ENCODE measurements at places on chromosomes 12 and 14.
A peak's percentile ranks its signal among the peaks of the same experiment; 100 is the strongest.

GRCh38 chr12:62519043-62519442 lies 52.4 kb downstream of the MON2 start:
- DNase-seq = no peak

DNA sequence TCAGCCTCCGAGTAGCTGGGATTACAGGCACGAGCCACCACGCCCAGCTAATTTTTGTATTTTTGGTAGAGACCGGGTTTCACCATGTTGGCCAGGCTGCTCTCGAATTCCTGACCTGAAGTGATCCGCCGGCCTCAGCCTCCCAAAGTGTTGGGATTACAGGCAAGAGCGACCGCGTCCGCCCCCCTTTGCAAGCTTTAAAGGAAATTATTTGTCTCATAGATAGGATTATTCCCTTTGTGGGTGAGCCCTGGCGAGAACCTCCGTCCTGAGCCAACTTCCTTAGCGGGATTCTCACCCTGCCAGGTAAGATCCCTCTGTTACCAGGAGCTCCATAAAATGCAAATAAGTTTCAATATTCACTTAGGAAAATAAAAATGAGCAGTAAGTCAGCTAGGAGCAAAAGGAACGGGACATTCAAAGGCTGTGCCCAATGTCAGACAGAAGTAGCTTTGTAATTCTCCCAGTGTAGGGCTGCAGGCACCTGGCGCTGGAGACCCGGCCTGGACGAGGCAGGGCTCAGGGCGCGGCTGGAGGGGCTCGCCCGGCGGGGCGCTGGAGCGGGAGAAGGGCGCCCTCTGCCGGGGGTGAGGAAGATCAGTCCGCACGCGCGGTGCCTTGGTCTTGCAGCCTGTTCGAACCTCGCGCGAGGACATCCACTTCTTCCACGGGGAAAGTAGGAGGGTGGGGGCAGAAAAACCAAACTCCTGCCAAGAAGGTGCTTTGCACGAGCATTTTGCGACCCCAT lies 47.2 kb upstream of the PLXNC1 start:
- DNase-seq = peak; percentile 86

GRCh38 chr12:19138551-19138950 lies 9.0 kb downstream of the PLEKHA5 start:
- no peak for DNase-seq

- no peak for DNase-seq
Observed at GRCh38 chr14:70982200-70982599, 74.9 kb downstream of the PCNX1 start.

GRCh38 chr12:98594050-98594835 lies 757 bp downstream of the SLC25A3 start:
- peak; percentile 8 for DNase-seq

DNA sequence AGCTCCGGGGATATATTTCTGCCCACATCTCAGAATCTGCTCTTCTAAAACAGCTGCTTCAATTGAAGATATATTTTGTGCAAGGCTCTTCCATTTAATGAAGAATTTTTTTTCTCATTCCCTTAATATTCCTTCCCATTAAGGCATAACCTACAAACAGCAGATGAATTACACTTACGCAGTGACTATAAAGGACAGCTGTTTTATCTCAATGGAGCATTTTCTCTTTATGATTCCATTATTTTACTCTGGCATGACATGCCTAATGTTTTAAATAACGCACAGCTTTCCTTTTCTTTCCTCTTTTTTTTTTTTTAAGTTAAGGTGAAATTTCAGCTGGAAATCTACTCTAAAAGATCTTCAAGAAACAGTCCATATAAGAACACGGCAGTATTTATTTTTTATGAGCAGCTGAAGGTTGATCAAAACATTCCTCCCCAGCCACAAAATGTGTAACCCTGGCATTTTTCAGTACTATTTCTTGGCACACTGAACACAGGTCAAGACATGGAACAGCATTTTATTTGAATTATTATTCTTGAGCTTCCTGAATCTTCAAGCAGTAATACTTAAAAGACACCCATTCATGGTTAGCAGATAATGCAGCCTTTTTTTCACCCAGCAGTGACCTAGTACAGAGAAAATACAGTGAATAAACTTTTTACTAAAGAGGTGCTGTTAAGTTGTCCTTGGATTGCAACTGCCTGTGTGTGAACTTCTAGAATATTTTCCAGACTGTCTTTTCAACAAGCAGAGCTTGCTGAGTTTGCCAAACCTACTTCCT lies 118.1 kb upstream of the FOXN3 start:
- no peak for DNase-seq

GRCh38 chr14:24992624-24993360 lies 57.2 kb downstream of the STXBP6 start:
- DNase-seq = no peak

DNA sequence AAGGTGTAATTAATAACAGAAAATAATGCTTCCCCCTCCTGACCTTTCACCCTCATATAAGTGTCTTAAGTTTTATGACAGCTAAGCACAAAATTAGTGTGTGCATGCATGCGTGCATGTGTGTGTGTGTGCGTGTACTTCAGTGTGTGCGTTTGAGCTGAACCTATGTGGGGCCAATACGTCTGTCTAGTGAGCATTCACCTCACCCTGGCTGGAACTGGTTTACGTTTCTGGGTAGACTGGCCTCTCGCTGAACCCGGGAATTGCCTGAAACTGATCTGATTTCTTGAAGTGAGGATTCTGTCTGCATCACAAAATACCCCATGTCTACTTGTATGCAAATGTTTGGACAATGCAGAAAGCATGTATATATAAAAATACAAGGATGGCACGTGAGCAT lies 68.2 kb upstream of the TBX3 start:
- no peak for DNase-seq

DNA sequence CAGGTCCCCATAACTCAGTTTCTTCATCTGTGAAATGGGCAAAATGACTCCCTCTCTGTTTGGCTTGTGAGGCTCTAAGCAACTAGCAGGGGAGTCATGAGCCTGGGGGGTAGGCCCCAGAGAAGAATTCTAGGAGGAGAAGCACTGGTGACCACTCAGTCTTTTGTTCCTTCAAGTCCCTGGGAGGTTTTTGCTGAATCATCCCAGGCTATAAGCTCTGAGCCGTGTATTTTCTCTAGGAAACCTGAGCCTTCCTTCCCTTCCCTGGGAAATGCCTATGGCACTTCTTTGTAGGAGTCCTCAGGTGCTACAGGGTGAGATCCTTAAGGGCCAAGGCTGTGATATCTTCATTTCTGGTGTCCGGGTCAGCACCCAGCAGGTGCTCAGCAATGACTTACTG lies 4.5 kb downstream of the RPH3A start:
- DNase-seq = no peak

DNA sequence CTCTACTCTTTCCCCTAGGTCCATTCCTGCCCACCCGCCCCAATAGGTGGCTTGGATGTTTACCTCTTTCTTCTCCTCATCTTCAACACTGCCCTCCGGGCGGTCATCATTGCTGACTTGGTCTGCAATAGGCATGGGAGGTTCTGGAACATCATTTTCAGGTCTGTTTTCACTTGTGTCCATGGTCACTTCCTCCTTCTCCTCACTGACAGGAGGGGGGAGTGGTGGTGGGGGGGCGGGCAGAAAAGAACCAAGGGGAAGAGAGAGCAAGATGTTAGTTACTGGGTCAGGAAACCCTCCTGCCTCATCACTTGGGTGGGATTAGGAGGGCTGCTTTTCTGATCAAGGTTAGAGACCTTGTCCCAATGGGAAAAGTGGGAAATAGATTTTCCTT lies 12.1 kb upstream of the CDH24 start:
- no peak for DNase-seq

- no peak for DNase-seq
Observed at GRCh38 chr12:25106818-25107217, 88.1 kb downstream of the DNAI7 start.

DNA sequence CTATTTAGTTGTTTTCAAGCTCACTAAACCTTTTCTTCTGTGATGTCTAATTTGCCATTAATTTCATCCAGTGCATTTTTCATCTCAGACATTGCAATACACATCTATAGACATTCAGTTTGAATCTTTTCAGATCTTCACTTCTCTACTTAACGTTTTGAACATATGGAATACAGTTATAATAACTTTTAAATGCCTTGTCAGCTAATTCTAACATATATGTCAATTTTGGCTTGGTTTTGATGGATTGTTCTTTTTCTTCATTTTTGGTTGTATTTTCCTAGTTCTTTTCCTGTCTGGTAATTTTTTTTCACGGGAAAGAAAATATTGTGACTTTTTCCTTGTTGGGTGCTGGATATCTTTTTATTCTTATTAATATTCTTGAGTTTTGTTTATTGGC lies 215.3 kb downstream of the ATP23 start:
- no peak for DNase-seq

DNA sequence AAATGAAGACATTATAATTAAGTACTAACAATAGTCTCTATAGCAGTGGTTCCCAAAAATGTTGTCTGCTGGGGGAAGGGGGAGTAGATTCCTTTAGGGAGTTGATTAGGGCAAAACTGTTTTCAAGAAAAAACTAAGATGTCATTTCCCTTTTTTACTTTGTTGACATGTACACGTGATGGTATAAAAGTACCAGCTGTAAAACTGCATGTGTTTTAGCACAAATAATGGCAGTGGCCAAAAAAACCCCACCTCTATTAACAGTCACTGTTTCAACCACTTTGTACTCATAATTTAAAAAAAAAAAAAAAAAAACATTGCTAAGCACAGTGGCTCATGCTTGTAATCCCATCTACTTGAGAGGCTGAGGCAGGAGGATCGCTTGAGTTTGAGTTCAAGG lies 61.7 kb downstream of the PPP1R12A start:
- no peak for DNase-seq

DNA sequence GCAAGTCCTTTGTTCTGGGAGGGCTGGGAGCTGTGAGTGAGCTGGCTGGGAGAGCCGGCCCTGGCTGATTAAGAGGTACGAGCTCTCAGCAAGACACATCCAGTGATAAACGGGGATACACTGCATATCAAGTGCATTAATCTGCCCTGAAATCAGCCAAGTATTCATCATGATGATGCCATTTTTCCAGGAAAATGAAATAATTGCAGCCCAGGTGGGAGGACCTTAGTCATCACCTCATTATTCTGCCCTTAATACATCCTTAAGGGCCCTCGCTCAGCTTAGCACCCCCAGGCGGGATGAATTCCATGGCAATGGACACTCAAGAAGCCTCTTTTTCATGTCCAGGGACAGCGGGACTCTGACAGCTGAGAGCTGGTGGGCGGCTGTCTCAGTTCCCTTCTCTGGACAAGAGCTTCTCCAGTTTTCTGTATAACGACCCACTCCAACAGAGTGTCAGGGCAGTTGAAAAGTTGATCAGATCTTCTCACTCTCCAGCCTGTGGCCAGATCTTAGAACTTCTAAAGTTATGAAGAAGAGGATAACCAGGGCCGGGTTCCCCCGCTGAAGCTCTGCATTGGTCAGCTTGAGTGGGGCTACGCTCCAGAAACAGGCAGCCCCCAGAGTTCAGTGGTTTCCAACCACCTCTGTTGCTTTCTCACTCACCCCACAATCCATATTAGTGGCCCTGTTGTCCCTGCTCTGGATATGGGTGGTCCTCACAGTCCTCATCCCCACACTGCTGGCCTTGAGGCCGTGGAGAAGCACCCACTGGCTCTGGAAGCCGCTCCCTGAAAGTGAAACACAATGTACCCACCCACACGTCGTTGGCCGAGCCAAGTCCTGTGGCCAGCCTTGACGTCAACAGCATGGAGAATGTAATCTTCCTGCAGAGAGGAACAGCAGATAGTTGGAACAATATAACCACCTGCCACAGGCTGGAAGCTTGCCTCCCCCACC lies 306.2 kb upstream of the DIO3 start:
- no peak for DNase-seq

DNA sequence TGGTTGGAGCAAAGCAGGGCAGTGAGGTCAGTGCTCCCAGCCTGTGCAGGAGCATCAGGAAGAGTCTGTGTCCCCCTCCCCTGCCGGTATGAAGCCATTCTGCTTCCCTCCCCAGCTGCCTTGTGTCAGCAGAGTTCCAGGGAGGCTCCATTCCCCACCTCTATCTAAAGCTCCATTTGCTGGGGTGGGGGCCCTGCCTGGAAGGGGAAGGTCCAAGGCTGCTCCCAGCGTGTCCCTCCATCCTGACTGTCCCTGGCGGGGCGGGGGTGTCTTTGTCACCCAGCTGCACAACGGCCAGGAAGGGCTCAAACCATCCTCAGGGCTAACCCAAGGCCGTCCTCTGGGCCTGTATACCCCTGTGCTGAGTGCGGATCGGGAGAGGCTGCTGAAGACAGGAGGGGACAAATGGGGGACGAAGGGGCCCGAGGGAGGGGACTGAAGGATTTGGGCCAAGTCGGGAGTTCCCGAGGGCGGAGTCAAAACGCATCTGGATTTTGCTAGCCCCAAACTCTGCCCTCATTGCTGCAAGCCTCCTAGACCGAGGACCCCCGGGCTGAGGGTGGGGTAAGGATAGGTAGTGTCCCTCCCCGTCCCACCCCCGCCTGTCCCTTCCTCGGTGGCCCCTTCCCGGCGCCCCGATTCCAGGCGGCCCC lies 748 bp upstream of the ACVRL1 start:
- no peak for DNase-seq

GRCh38 chr14:29717901-29718300 lies 209.7 kb downstream of the PRKD1 start:
- DNase-seq = no peak

GRCh38 chr12:9856151-9856550 lies 13.0 kb downstream of the CLEC2B start:
- no peak for DNase-seq

DNA sequence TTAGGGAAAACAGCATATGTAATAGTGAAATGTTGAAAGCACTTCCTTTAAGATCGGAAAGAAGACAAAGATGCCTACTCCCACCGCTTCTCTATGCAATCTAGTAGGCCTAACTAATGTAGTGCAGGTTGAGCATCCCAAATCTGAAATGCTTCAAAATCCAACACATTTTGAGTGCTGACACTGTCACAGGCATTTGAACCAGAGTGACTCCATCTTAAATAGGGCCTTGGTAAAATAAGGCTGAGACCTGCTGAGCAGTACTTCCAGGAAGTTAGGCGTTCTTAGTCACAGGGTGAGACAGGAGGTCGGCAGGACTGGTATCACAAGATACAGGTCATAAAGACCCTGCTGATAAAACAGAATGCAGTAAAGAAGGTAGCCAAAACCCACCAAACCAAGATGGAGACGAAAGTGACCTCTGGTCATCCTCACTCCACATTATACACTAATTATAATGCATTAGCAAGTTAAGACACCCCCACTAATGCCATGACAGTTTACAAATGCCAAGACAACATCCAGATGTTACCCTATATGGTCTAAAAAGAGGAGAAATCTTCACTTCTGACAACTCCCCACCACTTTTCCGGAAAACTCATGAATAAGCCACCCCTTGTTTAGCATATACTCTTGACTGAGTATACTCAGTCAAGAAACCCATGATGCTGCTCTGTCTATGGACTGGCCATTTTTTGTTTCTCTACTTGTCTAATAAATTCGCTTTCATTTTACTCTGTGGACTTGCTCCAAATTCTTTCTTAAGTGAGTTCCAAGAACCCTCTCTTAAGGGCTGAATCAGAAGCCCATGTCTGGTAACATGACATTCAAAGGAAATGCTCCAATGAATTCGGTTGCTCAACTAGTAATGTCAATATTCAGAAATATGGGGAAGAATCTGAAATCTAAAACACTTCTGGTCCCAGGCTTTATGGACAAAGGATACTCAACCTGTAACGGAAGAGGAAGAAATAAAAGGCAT lies 47.1 kb upstream of the MTERF2 start:
- no peak for DNase-seq
